ENCODE measurements at places on chromosomes 16 and 17.

GRCh38 chr16:71260995-71261394 lies 28.2 kb downstream of the CMTR2 start:
- no peak for DNase-seq

- no peak for DNase-seq
Measured at GRCh38 chr16:802914-803753, 2.6 kb upstream of the GNG13 start.

GRCh38 chr16:49337814-49338350 lies 35.7 kb upstream of the C16orf78 start:
- DNase-seq, result no peak

DNA sequence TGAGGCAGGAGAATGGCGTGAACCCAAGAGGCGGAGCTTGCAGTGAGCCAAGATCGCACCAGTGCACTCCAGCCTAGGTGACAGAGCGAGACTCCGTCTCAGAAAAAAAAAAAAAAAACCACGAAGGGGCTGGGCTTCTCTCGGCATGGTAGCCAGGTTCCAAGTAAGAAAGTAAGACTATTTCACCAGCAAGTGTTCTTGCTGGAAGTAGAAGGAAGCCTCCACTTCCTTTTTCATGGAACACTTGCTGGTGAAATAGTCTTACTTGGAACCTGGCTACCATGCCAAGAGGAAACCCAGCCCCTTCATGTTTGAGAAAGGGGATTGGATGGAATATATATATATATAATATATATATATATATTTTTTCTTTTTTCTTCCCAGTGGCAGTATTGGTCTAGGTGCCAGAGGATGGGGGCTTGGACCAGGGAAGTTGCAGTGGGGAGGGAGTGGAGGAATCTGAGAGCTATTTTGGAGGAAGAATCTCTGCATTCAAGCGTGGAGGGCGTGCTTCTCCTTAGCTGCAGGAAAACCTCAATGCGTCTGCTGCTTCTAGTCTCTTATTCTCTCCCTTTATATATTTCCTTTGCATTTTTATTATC lies 7.2 kb upstream of the N4BP1 start:
- no peak for DNase-seq

DNA sequence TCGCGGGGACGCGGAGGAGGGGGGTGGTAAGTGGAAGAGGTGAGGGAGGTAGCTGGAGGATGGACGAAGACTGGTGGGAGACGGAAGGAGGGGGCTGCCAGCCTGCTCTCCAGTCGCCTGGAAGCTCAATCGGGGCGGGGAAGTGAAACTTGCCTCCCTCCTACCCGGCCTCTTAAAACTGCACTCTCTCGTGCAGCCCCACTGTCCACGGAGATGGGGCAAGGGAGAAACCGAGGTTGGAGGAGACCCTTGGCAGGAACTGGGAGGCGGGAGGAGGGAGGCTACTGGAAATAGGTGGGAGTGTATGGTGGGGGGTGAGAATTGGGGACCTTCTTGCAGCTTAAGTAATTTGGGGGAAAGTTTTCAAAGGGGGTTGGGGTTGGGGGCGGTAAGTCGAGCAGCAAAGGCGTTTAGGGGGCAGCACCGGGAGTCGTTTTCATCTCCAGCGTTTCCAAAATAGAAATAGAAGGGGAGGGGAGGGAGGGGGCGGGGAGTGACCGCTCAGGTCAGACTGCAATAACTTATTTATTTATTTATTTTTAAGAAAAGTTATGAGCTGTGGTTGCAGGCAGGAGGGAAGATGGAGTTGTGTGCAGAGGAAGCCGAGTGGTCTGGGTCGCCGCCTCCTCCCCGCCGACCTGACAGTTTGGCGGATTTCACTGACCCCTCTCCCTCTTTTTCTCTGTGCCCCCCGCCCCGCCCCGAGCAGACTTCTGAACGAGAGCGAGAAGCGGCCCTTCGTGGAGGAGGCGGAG lies 1.4 kb downstream of the SOX9 start:
- no peak for DNase-seq

DNA sequence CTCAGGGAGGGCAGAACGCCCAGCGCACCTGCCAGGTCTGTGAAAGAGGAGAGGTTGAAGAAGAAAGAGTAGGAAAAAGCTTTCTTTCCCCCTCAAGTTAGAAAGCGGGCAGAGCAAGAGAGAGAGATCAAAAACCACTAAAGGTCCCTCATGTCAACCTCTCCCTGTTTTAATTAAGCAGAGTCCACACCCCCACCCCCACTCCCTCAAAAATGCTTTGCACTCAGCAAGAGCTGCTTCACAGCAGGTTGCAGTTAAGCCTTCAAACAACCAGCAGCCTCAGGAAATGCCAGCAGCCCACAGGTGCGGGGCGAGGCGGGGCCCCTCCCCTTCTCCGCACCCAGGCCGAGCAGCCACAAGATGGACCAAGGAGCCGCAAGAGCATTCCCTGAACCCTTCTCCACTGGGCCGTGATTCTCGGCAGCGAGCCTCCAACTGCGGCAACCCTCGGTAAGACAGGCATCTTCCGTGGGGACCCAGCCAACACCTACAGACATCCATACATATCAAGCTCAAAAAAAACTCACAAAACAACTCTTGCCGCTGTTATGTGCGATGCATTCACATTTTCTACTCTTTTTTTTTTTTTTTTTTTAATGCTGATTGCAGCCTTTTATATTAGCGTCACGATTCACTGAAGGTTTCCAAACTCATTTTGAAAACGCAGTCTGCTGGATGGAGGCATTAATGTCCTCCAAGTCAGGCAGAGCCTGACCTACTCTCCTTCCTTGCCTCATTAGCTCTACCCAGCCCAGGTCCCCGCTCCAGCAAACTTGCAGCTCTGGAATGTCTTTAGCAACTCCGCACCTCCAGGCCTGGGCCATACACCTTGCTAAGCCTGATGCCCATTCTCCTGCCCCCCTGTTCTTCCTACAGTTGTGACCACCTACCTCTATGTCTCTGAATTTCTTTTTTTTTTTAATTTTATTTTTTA lies 66.1 kb downstream of the AXIN2 start:
- no peak for DNase-seq

GRCh38 chr17:32835291-32835761 lies 41.6 kb downstream of the MYO1D start:
- DNase-seq, result no peak

DNA sequence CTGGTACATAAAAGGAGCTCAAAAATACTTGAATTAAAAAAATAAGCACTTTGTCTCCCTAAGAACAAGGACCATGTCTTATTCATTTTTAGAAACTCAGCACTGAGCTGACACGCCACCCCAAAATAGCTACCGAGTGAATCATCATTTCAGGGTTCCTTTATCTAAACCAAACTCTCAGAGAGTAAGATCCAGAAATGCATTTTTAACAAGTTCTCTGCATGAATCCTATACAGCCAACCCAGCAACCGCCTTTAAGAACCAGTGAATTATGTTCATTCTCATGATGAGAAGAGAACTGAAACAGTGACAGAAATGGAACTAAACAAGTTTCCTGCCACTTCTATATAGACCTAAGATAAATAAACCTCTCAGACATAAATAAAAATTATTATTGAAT lies 8.7 kb downstream of the C16orf87 start:
- no peak for DNase-seq

DNA sequence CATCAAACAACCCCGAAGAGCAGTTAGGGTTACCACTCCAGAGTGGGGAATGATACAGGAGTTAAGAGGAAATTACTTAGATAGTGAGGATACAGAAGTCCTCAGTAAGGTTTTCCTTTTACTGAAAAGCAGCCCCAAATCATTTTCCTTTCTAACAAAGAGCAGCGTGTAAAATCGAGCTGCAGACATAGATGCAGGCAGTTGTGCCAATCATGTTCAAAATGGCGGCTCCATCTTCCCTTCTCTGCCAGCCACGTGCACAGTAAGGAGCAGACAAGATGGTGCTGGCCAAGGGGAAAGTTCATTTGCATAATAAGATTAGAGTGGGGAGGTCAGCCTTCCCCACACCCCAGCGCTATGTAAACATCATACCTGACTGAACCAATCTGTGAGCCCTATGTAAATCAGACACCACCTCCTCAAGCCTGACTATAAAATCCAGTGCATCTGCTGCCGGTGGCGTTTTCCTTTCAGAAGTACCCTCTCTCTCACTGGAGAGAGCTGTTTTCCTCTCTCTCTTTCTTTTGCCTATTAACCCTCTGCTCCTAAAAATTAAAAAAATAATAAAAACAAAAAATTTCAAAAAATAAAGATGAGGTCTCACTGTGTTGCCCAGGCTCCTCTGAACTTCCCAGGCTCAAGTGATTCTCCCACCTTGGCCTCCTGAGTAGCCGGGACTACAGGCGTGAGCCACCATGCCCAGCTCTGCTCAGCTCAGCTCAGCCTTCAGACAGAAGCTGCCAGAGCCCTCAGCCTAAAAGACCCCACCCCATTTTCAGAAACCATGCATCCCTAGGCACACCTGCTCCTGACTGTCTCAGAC lies 2.6 kb upstream of the SRL start:
- no peak for DNase-seq

DNA sequence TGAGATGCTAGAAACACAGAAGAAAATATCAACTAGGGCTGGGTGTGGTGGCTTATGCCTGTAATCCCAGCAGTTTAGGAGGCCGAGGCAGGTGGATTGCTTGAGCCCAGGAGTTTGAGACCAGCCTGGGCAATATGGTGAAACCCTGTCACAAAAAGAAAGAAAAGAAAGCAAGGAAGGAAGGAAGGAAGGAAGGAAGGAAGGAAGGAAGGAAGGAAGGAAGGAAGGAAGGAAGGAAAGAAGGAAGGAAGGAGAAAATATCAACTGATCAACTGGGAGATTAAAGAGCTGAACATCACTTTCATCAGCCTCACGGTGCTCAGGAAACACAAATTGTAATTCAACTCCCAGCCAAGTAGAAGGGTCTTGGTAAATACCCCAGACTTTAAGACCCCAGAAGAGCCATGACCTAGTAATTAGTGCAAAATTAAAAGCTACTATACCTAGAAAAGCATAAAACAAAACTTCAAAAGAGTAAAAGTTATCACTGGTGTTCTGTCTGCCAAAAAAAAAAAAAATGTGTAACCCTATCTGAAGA lies 27.8 kb upstream of the SLFN13 start:
- DNase-seq, result no peak

- DNase-seq, result no peak
Measured at GRCh38 chr16:6155271-6155670, 1057.7 kb upstream of the EEF2KMT start.

DNA sequence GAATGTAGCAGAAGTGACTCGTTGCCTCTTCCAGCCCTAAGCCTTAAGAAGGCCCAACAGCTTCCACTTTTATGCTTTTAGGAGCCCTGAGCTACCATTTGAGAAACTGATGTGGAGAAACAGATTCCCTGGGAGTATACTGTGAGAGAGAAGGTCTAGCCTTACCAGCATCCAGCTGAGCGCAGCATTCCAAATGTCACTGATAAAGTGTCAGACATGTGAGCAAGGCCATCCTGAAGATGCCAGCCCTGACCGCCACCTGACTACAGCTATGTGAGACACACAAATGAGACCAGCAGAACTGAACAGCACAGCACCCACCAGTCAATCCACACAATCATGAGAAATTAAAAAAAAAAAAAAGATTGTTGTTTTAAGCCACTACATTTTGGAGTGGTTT lies 18.6 kb upstream of the MED13 start:
- DNase-seq, result no peak

GRCh38 chr16:12896562-12896961 lies 4.8 kb upstream of the SHISA9 start:
- peak; percentile 6 for DNase-seq

- DNase-seq, result no peak
Measured at GRCh38 chr16:87133112-87133850, 183.9 kb downstream of the C16orf95 start.

GRCh38 chr17:9009737-9010136 lies 11.6 kb upstream of the NTN1 start:
- no peak for DNase-seq

DNA sequence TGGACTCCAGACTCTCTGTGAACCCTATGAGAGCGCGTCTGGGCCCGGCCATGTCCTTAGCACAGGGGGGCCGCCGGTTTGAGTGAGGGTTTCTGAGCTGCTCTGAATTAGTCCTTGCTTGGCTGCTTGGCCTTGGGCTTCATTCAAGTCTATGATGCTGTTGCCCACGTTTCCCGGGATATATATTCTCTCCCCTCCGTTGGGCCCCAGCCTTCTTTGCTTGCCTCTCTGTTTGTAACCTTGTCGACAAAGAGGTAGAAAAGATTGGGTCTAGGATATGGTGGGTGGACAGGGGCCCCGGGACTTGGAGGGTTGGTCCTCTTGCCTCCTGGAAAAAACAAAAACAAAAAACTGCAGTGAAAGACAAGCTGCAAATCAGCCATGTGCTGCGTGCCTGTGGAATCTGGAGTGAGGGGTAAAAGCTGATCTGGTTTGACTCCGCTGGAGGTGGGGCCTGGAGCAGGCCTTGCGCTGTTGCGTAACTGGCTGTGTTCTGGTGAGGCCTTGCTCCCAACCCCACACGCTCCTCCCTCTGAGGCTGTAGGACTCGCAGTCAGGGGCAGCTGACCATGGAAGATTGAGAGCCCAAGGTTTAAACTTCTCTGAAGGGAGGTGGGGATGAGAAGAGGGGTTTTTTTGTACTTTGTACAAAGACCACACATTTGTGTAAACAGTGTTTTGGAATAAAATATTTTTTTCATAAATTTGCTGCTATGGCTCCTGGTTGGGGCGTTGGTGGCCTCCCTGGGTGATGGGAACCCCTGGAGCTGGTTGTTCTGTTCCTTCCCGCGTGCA lies 23.1 kb downstream of the STAT5A start:
- DNase-seq, result no peak

- no peak for DNase-seq
Measured at GRCh38 chr16:79850348-79850747, 249.8 kb upstream of the MAF start.

DNA sequence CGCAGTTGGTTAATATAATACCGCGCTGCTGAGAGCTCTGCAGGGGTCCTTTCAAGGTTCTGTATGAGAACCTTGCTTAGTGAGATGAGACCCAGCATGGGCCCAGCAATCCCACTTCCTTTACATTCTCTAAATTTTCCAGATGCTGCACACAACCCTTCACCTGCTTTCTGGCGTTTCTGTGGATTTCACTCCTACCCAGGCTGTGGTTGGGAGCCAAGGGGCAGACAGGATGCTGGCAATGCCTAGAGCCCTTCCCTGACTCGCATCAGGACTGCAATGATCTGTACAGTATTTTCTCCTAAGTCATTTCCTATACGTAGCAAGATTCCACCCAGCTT lies 10.1 kb upstream of the PIPOX start:
- DNase-seq, result no peak
